Fibroblast of skin of left quadriceps (primary cell): ENCODE measurements at places on chromosomes 6 and 20.

- no peak for DNase-seq
Measured at GRCh38 chr6:166635013-166635970, 8.2 kb upstream of the RPS6KA2 start.

DNA sequence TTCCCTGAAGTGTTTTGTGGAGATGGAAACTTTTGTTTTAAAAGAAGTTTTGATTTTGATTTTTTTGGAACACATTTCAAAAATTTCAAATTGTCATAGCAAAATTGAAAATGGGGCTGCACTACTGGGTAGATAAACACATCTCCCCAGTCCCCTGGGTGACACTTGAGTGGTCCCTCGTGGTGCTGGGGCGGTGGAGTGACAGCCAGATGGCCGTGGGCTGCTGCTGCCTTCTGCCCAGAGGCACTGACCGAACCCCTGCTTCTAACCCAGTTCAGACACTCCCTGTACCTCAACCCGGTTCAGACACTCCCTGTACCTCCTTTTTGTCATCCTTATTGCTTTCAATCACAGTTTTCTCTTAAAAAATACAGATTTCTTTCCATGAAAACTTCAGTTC, 69.9 kb upstream of the SYNJ2 start:
- DNase-seq = no peak

DNA sequence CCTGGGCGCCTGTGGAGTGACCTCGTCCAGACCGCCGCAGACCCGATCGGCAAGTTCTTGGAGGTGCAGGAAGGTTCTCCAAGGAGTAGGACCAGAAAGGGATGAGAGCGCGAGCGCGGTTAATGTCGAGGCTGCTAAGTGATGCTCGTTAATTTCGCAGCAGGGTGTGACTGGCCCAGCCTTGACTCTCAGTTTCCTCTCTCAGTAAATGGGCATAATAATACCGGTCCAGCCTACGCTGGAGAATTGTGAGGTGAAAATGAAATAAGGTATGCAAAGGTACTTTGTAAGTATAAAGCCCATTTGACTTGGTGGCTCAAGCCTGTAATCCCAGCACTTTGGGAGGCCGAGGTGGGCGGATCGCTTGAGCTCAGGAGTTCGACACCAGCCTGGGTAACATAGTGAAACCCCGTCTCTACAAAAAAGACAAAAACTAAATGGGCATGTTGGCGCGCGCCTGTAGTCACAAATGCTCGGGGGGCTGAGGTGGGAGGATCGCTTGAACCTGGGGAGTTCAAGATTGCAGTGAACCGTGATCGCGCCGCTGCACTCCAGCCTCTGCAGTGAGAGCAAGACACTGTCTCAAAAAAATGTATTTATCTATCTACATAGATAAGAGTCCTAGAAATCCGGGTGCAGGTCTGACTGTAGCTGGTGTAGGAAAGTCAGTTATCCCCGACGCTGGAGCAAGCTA, 634 bp upstream of the BTBD9 start:
- DNase-seq = no peak

DNA sequence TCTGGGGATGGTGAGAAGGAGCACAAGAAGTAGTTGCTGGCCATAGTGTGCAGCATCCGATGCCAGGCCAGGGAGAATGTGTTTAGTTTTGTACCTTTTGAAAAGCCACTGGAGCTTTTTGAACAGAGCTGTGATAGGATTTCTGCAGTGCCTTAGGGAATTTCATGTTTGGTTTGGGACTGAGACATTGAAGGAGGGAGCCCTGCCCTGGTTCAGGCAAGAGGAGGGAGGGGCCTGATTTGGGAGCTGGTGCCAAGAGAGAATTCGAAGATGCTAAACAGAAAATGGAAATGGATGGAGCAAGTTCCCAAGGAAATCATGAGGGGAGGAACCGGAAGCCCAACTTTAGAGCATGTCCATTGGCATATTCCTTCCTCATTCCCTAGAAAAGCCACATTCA, 80.7 kb downstream of the KIZ start:
- no peak for DNase-seq

DNA sequence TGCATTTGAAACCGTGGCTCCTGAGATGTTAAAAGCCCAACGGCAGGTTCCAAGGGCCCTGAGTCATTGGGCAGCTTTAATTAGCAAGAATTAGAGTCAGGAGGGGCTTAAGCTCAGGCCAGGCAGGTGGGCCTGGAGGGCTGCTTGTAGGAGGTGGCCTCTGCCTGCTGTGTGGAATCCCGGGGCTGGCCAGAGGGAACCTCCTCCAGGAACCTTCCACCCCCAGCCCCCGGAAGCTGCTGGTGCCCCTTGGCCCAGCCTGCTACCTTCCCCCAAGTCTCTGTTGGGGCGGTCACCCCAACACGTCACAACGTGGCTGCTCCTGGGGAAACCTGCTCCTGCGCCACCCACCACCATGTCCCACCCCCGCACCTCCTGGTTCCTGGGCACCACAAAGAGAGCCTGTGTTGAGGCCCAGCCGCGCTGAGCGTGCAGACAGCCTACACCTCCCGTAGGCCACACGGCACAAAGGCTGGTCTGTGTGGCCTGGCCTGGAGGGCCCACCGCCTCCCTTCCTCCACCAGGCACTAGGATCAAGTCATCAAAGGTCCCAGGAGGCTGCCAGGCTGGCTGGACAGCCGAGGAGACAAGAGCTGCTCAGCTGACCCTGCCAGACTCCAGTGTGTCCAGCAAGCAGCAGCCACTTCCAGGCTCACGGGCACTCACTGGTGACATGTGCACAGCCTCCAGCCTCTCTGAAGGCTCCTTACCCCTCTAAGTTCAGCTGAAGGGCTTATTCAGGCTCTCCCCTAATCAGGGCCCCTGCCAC, 86.3 kb downstream of the SNX5 start:
- no peak for DNase-seq

DNA sequence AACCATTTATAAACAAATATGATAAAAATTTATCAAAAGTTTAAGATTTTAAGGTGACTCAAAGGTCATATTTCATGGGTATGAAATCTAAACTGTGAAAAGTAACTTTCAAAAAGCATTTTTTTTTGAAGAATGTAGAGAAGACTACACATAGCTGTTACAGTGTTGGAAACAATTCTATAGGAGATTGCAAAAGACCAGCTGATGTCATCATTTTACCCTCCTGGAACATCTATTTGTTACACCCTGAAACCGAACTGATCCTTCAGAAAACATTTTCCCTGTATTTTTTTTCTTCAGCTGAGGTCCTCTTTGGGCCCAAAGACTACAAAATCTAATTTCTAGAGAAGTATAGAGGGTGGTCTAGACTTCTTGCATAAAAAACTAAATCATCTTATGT, 297.5 kb upstream of the FERMT1 start:
- no peak for DNase-seq

DNA sequence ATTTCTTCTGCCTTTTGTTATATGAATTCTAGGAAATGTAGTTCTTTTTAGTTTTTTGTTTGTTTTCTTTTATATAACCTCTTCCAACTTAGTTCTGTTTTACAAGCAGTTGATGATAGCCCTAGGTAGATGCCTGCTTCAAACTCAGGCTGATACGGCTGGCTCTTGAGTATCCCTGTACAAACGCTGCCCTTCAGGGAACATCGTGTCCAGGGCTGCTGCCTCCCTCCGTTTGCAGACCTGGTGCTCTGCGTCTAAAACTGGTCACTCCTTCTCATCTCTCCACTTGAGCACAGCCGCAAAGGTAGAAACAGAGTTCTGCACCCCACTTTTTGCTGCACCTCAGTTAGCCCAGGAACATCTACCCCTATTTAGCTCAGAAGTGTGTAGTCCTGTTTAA, 310.1 kb downstream of the PRL start:
- DNase-seq = no peak

DNA sequence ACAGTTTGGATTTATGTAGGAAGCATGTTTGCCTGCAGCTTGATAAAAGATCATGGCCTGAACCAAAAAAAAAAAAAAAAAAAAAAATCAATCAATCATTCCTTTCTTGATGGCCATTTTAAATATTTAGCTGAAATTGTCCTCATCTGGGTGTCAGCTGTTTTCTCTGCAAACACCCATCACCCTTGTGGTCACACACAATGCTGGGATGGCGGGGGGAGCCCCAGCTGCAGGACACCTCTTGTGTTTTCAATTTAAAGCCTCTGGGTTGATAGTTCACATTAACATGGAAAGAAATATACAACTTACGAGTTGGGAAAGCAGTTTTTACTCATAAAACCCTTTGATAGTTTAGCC, 160.4 kb downstream of the ZFP64 start:
- DNase-seq = peak; percentile 55

GRCh38 chr6:163189609-163190008, 224.9 kb upstream of the QKI start:
- DNase-seq = no peak

- no peak for DNase-seq
Measured at GRCh38 chr6:36897609-36898008, 11.9 kb downstream of the C6orf89 start.

GRCh38 chr20:2238601-2239000, 57.2 kb upstream of the TGM3 start:
- no peak for DNase-seq

DNA sequence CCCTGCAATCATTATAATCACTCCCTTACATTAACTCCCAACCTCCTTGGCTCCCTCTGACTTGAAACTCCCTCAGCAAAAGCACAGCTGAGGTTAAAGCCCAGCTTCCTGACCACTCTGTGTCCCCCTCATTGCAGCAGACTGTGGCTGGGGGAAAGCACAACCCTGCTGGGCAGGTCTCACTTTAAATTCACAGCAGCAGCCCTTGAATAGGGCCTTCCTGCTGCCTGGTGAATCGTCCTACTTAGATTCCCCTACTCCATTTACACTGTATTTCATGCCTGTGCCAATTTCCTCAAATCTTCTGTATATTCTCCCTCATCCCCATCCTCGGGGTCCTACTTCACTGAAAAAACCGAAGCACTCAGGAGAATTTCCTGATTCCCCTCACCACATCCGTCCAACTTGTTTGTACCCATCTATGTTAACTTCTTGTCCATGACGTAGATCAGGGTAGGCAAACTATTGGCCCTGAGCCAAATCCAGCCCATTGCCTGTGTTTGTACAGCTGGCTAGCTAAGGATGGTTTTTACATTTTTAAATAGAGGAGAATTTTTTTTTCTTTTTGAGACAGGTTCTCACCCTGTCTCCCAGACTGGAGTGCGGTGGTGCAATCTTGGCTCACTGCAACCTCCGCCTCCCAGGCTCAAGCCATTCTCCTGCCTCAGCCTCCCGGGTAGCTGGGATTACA, 31.5 kb upstream of the GCM1 start:
- no peak for DNase-seq
